ENCODE measurements at places on chromosomes 2 and 18.
A peak's percentile ranks its signal among the peaks of the same experiment; 100 is the strongest.

DNA sequence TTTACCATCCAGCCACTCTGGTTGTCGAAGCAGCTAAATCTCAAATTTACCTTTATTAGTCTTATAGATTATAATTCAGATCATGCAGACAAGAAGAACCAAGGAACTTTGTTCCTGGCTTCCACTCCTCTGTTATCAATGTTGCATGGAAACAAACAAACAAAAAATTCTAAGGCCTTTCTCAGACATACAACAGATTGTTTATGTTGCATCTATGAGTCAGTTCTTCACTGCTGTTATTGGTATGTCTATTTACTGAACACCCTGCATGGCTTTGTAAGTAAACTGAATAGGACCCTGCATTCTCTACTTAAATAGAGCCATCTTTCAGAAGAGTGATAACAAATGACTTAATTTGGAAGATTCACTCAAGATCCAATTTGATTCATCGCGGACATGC is 1.6 kb upstream of the ANKRD44 start:
- no peak for DNase-seq

DNA sequence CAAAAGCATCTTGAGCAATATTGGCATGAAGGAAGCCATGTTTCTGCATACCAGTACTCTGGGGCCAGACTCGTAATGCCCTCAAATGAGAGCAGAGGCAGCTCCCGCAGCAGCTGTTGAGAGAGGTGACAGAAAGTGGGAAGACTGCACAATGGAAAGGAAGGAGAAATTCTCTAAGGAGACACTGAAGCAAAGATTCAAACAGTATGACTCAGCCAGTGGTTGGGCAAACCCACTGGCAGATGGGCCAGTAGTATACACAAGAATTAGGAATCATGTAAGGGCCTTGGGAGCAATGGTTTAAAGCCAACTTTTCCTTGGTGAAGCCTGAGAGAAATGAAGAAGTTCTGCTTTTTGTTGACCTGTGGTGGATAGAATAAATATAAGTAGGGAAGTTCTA is 2092.7 kb upstream of the PIK3C3 start:
- DNase-seq, result no peak

- no peak for DNase-seq
Observed at GRCh38 chr2:134280726-134281125, 26.9 kb downstream of the MGAT5 start.

DNA sequence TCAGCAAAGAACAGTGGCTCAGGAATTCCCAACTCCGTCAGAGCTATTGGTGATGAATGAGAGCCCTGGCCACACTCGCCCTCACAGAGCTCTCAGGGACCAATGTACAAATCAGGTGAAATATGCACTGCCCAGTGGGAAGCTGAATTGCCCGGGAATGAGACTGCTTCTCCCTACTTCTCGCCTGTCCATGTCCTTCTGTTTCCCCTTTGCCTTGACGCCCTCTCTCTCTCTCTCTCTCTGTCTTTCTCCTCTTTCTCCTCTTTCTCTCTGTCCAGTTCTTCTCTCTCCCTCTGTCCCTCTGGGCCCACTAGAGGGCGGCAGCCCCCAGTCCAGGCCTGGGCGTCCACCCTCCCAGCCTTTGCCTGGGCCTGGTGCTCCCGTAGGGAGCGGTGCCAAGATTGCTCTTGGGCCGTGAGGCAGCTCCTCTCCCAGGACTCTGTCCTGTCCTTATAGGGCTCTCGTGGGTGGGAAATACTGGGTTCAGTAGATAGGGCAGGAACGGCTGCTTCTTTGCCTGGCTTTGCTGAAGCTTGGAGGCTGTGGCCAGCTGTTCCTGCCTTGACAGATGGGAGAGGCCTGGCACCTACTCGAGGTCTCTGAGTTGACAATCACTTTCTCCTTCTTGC is 28.4 kb upstream of the PUM2 start:
- DNase-seq, result peak; percentile 70

- no peak for DNase-seq
Observed at GRCh38 chr2:226608451-226608850, 191.2 kb downstream of the IRS1 start.

GRCh38 chr2:223537651-223538601 is 64.2 kb downstream of the SCG2 start:
- DNase-seq, result peak; percentile 20

DNA sequence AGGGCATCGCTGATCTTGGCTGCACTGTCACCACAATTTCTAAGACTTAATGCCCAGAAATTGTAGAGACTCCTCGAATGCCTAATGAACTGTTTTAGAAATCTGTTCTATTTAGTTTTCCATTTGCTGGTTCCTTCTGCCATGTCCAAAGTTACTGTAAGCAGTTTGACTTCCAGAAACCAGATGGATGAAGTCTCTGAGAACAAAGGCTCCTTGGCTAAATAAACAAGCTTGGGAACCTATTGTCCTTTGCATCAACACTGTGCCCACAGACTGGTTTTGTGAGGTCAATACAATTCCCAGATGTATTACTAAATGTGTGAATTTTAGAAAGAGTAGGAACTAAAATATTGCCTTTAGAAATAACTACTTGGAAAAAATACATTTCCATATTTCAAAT is 600.2 kb downstream of the NYAP2 start:
- no peak for DNase-seq

DNA sequence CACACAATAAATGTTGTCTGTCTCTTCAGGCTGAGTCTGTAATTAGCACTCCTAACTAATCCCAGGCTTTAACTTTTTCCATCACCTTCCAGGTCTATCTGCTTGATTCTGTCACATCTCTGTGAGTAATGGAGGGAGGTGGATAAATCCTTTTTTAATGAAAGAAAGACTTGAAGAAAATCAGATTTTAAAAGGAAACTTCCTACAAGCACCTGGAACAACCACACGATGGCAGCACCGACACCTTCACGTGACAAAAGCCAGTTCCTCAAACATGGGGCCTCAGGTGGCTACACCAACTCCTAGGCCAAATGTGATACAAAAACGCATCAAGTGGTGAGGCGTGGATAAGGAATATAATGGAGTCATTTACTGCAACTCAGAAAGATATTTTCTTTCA is 41.8 kb downstream of the TGFBRAP1 start:
- no peak for DNase-seq

GRCh38 chr18:3624935-3625741 is 175.2 kb downstream of the TGIF1 start:
- DNase-seq, result no peak

- DNase-seq, result no peak
Observed at GRCh38 chr2:75367401-75367800, 168.1 kb upstream of the TACR1 start.

DNA sequence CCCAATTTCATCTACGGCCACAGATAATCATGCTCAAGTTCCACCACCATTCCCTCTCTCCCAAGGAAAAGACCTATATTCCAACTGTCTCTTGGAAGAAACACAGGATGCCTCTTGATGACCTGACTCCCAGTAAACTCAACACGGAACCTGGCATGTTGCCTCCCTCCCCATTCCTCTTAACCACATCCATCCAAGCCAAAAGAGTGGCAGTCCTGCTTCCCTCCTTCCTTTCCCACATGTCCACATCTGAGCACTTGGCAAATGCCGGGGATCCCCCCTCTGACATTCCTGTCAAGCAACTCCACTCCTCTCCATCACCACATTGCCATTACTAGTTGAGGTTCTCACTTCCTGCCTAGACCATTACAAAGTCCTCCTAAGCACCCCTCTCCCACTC is 49.4 kb downstream of the PID1 start:
- DNase-seq, result no peak

DNA sequence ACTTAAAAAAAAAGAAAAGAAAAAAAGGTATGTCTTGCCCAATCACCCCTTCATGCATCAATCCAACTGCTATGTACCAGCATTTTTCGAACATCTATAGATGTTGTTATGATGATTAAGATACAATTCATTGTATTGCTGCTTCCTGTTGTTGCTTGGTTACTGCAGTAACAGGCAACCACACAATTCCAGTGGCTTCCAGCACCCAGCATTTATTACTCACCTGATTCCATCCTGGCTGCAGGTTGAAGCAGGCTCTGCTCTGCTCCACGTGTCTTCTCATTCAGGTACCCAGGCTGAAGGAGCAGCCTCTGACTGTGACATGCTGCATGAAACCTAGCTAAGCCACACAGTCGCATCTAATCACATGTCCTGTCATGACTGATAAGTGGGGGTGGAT is 196.9 kb downstream of the INO80D start:
- DNase-seq, result no peak

GRCh38 chr2:195600778-195601177 is 56.2 kb upstream of the SLC39A10 start:
- no peak for DNase-seq

- DNase-seq, result no peak
Observed at GRCh38 chr2:120559401-120559800, 176.3 kb upstream of the GLI2 start.

- no peak for DNase-seq
Observed at GRCh38 chr2:233439191-233439590, 84.9 kb downstream of the DGKD start.

DNA sequence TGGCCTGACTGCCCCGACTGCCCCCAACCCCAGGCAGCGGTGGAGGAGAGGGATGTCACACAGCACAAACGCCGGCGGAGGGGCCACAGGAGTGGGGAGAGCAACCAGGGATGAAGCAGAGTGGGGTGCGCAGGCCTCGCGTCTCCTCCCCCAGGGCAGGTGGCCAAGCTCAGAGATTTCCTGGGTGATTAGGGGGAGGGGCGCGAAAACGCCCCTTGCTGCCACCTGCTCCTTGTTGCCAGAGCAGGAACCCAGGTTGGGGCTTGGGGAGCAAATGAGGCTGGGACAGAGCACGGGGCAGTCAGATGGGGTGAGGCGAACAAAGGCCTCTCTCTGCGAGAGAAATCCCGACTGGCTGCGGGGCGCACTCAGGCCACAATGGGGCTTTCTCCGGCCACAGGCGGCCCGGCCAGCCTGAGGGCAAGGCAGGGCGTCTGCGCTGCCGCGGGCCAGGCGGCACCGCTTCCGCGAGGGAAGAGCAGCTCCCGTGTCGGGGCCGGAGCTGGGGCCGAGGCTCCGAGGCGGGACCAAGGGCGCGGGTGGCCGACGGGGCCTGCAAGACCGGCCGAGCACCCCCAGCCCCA is 11.5 kb downstream of the TEX44 start:
- DNase-seq, result no peak

DNA sequence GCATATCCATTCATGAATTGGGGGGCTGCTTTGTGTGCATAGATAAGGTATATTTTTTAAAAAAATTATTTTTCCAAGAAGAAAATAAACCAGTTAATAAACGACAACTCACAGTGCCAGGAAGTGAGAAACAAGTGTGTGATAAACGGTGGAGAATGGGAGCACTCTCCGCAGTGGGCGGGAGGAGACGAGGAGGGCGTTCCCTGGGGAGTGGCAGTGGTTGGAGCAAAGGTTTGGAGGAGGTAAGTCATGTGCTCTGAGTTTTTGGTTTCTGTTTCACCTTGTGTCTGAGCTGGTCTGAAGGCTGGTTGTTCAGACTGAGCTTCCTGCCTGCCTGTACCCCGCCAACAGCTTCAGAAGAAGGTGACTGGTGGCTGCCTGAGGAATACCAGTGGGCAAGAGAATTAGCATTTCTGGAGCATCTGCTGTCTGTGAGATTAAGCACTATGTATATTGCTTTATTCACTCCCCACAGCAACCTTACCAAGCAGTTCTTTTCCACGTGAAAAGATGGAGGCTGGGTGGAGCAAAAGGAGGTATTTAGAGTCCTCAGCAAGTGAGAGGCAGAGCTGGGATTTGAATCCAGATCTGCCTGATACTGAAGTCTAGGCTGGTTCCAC is 27.0 kb upstream of the CASP8 start:
- DNase-seq, result no peak

GRCh38 chr18:44938720-44939665 is 258.3 kb downstream of the SETBP1 start:
- no peak for DNase-seq

DNA sequence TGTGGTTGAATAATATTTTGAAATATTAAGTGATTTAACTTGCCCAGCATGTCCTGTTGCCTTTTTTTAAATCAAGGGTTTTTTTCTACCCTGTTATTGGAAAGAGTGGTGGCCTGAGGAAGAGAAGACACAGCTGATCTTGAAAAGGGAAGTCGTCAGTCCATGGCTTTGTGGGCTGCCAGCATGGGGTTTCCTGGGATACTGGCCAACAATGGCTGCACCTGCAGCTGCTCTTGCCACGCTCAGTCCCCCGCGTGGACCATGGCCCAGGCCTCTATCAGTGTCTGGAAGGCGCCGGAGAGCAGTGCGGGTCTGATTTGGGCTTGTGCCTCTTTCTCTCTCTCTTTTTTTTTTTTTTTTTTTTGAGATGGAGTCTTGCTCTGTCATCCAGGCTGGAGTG is 99.3 kb downstream of the ASB1 start:
- DNase-seq, result no peak

DNA sequence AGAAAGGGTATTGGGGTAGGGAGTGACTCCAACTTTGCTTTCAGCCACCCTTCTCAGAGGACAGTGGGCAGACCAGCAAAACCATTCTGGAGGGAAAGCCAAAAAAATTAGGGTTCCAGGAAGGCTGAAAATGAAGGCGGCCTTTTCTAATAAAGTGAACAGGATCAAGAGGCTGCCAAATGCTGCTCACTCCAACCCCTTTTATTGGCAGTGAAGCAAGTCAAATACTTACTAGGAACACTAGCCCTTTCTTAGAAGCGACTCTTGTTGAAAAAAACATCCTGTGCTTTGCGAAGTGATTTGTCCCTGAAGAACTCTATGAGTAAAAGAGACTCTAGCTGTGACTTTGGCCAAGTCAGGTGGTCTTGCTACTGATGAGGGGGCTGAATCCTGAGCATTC is 83.6 kb upstream of the CYP1B1 start:
- DNase-seq, result no peak

GRCh38 chr2:101884423-101884822 is 107.3 kb upstream of the IL1R2 start:
- no peak for DNase-seq

DNA sequence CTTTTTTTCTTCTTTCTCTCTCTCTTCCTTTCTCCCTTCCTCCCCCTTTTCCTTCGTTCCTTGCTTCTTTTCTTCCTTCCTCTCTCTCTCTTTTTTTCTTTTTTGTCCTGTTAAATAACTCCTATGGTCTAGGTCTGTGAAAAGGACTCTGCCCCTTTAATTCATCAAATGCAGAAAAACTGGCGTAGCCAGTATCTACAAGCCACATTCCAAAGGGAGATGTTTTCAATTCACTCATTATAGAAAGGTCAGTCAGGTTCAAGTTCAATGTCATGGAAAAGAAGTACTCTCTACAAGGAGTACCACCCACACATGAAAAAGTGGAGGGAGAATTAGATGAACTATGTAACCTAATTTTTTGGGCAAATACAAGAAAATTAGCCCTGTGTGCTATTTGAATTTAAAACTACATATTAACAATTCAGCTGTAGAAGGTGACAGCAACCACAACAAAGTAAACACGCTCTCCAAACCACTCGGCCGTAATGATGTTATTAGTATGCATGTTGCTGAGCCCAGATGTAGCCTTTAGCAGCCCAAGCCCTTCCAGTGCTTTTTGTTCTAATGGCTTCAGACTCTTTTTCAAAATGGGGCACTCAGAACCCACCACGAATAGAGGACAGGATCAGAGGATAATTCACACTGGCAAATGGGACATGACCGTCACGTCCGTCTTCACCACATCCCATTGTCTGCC is 735.4 kb upstream of the FANCL start:
- DNase-seq, result no peak

GRCh38 chr2:79004680-79005079 is 20.8 kb upstream of the REG3G start:
- no peak for DNase-seq
